ENCODE measurements at places on chromosomes 1 and 21. TPM values are rescaled to one million over a fixed set of nuclear protein-coding genes. Genes with fewer than 3 reads are reported as not detected.

STIL gene
- total RNA-seq: 22.9 TPM

TTC22 gene
- not detected for total RNA-seq

ARHGEF10L gene
- 0.98 TPM for total RNA-seq

SPATA21 gene
- total RNA-seq: not detected

SLC25A44 gene
- total RNA-seq: 18.3 TPM

HENMT1 gene
- 1.1 TPM for total RNA-seq

RXFP4 gene
- total RNA-seq: not detected

SARS1 gene
- total RNA-seq: 190 TPM

TPTE gene
- total RNA-seq: not detected

LIX1L gene
- total RNA-seq: 51.5 TPM

HMGCS2 gene
- total RNA-seq: not detected

ZBTB40 gene
- total RNA-seq: 14.7 TPM

LTN1 gene
- 33.8 TPM for total RNA-seq

DISC1 gene
- total RNA-seq: 21.9 TPM

SMYD2 gene
- 52.0 TPM for total RNA-seq

IFI44 gene
- total RNA-seq: 13.1 TPM

ADGRL4 gene
- total RNA-seq: 246 TPM

LENEP gene
- 1.3 TPM for total RNA-seq

C1orf94 gene
- not detected for total RNA-seq

Measured in vein endothelial cell (primary cell).